ENCODE measurements at places on chromosomes 6 and 20.

DNA sequence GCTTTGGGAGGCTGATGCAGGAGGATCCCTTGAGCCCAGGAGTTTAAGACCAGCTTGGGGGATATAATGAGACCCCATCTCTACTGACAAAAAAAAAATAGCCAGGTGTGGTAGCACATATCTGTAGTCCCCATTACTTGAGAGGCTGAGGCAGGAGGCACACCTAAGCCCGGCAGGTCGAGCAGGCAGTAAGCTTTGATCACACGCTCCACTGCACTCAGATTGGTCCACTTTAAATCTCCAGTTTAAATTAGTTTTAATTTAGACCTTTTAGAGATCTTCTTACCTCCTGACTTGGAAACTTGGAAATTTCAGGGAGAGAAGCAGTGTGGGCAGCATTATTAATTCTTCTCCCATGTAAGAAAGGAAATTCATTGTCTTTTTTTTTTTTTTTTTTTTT is 16.8 kb upstream of the PLCB4 start:
- DNase-seq: no peak

DNA sequence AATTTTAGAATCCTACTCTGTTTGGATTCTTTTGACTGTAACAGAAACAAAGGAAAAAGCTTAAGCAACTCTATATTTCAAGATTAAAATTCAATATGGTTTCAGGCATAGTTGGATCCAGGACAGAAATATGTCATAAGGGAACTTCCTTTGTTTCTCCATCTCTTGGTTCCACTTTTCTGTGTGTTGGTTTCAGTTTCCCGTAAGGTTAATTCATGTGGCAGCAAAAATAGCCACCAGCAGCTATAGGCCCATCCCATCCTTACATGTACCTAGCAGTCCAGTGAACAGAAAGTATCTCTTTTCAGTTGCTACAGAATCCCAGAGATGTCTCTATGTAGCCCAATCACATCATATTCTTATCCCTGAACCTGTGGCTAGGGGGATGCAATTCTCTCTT is 8.8 kb upstream of the FAM8A1 start:
- DNase-seq: no peak

- no peak for DNase-seq
These were observed 201.9 kb downstream of the MOXD1 start for GRCh38 chr6:132199343-132199742.

- no peak for DNase-seq
These were observed 50.1 kb downstream of the GRM4 start for GRCh38 chr6:34095741-34096140.

GRCh38 chr6:5463690-5464089 is 202.4 kb downstream of the FARS2 start:
- no peak for DNase-seq

DNA sequence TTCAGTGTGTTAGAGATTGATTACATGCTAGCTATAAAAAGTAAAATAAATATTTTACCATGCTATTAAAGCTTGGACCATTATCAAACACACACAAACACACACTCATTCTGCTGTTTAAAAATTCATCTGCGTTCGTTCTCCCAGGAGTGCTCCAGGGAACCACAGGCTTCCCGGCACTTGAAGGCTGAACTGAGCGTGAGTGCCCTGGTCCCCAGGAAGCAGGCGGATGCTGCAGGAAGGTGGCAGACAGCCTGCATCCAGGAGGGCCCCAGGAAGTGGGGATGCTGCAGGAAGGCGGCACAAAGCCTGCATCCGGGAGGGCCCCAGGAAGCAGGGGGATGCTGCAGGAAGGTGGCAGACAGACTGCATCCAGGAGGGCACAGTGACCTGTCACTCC is 147.2 kb upstream of the SNX9 start:
- no peak for DNase-seq

DNA sequence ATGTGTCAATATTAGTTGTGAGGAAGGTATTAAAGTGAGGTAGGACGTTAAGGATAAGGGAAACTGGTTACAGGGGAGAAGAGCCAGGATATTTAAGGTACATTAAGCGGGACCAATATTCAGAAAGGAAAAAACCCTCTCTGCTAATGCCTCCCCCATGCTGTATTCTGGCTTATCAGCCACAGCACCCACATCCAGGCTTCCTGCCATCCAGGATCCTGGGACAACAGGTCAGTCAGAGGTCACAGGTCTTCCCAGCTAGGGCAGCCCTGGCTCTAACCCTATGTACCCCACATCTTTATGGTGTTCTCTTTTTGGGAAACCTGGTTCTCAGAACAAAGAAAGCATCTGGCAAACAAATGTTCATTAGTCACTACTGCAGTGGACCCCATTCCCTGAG is 5.3 kb downstream of the DDRGK1 start:
- DNase-seq: no peak

DNA sequence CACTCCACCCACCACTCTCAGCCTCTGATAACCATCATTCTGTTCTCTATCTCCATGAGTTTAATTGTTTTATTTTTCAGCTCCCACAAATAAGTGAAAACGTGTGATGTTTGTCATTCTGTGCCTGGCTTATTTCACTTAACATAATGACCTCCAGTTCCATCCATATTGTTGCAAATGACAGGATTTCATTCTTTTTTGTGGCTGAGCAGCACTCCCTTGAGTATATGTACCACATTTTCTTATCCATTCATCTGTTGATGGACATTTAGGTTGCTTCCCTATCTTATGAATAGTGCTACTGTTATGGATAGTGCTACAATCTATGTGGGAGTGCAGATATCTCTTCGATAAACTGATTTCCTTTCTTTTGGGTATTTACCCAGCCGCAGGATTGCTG is 103.3 kb upstream of the PDE7B start:
- DNase-seq: no peak

DNA sequence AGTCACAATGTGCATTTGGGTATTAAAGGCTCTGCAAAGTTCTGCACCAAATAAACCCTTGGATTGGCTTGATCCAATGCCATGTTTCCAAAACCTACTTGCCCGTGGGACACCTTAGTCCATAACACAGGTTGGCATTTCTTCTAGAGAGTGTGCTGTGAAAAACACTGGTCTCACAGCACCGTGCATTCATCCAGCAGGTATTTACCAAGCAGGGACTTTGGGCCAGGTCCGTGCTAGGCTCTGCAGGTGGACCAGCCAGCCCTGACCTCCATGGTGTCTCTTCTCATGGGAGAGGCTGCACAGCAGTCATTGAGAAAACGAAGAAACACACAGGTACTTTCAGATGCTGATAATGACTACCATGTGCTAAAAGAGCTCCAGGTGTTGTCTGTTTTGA is 112.6 kb downstream of the CDH26 start:
- no peak for DNase-seq

DNA sequence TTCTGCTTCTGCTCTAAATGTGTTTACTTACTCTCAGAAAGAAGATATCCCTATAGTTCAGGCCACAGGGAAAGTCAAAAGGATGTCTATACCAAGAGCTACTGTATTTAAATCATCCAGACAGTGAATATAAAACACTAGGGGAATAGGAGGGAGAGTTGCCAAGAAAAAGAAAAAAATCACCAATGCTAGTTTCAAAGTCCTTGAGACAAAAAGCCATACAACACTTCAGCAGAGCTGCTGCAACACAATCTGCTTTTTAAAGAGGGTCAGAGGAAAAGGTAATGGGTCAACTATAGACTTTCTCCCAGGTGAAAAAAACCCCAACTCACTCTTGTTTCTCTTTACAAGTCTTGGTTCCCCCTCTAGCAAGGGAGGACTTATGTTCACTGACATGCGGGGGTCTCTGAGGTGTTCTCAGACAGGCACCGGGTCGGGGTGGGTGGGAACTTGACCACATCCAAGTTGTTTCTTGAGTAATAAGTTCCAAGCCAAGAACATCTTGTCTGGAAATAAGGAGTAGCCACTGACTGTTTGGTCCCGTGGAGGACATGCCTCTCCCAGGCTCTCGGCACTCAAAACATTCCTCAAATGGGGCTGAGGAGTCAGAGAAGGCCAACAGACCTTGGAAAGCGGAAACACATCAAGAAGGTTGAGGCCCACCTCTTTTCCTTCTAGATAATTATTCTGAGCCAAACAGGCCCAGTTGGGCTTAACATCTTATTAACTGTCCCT is 47.7 kb downstream of the GJA10 start:
- no peak for DNase-seq

DNA sequence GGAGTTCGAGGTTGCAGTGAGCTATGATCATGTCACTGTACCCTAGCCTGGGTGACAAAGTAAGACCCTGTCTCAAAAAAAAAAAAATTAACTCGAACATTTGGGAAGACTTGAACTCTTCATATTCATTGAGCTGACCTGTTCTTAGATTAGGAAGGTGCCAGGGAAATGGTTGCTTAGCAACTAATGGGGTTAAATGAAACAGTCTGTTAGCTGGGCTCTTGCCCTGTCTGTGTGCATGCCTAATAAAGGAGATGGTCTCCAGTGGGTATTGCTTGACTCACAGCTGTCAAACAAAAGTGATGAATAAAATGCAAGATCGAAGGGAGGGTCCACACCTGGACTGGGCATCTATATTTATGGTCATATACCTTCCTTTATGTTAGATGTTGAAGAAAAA is 101.8 kb downstream of the KLHL32 start:
- DNase-seq: no peak

GRCh38 chr20:15332711-15333160 is 995.3 kb upstream of the FLRT3 start:
- no peak for DNase-seq

DNA sequence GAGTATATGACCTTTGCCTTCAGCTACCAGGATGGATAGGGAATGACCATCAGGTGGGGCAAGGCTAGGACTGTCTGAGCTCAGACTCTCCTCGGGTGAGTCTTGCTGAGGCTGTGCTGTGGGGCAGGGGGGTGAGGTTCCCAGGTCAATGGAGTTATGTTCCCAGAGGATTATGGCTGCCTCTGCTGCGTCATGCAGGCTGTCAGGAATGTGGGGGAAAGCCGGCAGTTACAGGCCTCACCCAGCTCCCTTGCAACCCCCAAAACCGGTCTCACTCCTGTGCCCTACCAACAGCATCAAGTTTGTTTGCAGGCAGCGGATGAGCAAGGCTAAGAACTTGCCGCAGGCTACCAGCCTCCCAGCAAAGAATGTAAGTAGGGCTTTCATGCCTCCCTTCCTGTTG is 93.5 kb downstream of the ESR1 start:
- no peak for DNase-seq

- peak; percentile 72 for DNase-seq
These were observed 22.7 kb upstream of the TMEM181 start for GRCh38 chr6:158536891-158537798.

GRCh38 chr6:36753671-36754405 is 56.2 kb downstream of the RAB44 start:
- DNase-seq: no peak

DNA sequence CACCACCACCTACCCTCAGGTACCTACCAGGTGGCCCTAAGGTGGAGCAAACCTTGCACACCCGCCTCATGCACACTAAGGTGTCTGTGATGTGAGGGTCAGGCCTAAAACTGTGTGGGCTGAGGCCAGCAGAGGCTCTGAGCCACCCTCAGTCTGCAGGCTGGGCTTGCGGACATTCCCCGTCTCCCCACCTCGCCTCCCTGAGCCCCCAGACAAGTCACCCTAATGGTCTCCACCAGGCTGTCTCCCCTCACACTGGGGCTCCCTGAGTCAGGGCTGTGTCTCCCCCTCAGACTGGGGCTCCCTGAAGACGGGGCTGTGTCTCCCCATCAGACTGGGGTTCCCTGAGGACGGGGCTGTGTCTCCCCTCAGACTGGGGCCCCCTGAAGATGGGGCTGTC is 12.5 kb downstream of the PRPH2 start:
- DNase-seq: no peak

- no peak for DNase-seq
These were observed 180.9 kb upstream of the SPTLC3 start for GRCh38 chr20:12827816-12828385.

DNA sequence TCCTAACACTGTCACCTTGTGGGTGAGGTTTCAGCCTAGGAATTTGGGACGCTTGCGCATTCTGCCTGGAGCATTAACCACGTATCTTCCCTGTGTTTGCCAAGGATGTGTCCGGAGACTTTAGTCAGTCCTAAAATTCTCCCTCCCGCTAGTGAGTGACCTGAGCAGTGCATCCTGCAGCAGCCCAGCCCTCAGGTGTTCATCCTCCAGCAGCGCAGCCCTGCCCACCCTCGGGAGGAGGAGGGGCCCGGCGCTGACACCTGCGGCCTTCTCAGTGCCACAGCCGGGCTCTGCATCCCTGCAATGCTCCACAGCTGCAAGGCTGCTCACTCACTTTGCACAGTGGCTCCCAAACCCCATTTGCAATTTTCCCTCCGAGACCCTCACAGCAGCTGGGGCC is 79.5 kb downstream of the ERMARD start:
- no peak for DNase-seq

- no peak for DNase-seq
These were observed 50.0 kb upstream of the SCGN start for GRCh38 chr6:25601800-25602673.

- DNase-seq: no peak
These were observed 41.9 kb downstream of the SYNJ2 start for GRCh38 chr6:158023597-158023939.

- DNase-seq: no peak
These were observed 132.4 kb upstream of the FBXL4 start for GRCh38 chr6:99080191-99080590.

DNA sequence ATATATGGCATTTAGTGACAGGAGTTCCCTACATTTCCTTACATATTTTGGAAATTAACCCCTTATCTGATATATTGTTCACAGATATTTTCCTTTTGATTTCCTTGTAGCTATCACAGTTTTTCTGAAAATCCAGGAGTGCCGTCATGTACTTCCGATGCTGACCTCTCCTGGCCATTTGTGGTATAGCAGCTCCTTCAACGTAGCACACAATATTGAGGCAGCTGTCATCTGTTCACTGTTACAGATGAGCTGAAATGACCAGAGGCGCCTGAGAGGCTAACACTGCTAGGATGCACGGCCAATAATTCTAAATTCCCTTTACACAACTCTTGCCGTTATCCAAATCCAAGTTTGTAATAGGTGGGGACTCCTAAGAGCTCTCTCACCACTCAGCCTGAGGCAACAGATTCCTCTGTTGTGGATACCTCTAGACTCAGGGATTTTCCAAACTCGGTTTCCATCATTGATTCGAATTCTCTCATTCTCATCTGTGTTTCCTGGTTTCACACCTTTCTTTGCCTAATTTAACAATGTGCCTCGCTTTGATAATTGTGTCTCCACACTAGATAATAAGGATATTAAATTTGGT is 53.0 kb downstream of the MMUT start:
- peak; percentile 86 for DNase-seq

Measured in posterior cingulate gyrus (tissue), 11 donors.